ENCODE measurements at places on chromosomes 11 and 22.

- no peak overlapping the region for H3K4me3 ChIP-seq
- no peaks in the 10 kb centered on the region for H3K36me3 ChIP-seq
- H3K4me1 ChIP-seq = no peaks in the 10 kb centered on the region
- H3K27ac ChIP-seq = no peak overlapping the region
These were observed 137.1 kb downstream of the CSNK2A3 start for GRCh38 chr11:11215944-11216343.

GRCh38 chr11:118054712-118055640 lies 21.9 kb upstream of the TMPRSS4 start:
- H3K27ac ChIP-seq = no peak overlapping the region
- no peak overlapping the region for H3K4me3 ChIP-seq

DNA sequence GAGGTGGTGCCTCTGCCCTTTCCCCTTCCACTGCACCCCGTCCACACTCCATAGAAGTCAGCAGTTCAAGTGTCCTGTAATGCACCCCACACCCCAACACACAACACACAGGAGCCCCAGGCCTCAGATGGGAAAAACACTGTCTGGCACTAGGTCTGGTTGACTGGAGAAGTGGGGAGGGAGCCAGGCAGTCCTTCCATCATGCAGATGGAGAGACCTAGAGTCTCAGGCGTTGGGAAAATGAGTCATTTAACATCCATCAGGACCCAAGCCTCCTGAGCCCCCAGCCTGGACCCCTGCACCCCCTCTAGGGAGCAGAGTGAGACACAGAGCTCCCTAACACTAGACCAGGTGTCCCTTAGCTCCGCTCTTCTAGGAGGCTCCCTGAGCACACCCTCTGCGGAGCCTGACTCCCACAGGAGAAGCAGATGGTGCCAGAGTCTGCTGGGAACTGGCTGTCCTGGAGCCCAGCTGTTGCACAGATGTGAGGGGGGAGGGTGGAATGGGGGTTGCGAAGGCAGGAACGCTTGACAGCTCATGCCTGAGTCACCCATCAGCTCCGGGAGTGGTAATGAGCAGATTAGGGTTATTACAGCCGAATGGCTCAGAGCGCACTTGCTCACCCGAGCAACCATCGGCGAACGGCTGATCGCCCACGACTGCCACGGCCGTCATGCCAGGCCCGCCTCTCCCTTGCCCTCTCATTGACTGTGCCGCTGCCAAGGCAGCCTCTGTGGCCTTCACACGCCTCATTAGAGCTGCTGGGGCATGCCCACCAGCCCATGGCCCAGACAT lies 22.1 kb upstream of the SYT7 start:
- no peaks in the 10 kb centered on the region for H3K36me3 ChIP-seq
- peaks cover 50% of the 10 kb centered on the region for H3K27me3 ChIP-seq
- H3K4me1 ChIP-seq = peaks cover 21% of the 10 kb centered on the region
- DNase-seq = peak; percentile 79

DNA sequence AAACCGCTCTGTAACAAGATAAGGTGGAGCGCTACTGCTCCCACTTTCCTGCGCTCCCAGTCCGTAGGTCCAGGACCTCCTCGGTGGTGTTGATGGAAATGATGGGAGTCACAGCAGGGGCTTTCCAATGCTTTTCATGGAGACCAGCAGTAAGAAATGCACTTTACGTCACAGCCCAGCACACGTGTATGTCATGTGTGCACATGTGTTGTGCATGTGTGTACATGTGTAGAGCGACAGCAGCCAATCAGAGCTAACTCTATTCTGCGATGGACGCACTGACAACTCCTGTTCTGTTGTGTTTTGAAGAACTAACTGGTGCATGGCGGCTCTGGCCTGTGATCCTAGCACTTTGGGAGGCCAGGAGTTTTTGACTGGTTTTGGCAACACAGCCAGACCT lies 1.2 kb downstream of the CHID1 start:
- no peak overlapping the region for H3K4me3 ChIP-seq
- H3K36me3 ChIP-seq = peaks cover 4% of the 10 kb centered on the region
- H3K4me1 ChIP-seq = peaks cover 24% of the 10 kb centered on the region
- no peak overlapping the region for H3K27ac ChIP-seq
- no peaks in the 10 kb centered on the region for H3K27me3 ChIP-seq

DNA sequence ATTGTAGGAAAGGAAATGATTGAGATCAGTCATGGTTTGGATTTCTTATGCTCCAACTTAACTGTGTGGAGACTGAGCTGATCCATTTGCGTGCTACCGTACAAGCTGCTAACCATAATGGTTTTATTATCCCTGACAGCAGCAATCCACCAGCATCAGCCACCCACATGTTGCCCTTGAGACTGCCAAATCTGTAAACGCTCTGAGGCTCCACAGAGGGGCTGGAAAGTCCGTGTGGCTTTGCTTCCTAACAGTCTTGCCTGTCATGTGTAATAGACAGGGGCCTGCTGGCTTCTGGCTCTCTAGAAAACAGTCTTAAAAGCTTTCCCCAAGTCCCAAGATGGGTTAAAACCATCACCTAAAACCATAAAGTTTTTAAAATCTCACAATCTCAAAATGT lies 30.1 kb downstream of the ATG16L2 start:
- no peak for DNase-seq
- H3K4me3 ChIP-seq = no peak overlapping the region
- H3K4me1 ChIP-seq = peaks cover 25% of the 10 kb centered on the region

DNA sequence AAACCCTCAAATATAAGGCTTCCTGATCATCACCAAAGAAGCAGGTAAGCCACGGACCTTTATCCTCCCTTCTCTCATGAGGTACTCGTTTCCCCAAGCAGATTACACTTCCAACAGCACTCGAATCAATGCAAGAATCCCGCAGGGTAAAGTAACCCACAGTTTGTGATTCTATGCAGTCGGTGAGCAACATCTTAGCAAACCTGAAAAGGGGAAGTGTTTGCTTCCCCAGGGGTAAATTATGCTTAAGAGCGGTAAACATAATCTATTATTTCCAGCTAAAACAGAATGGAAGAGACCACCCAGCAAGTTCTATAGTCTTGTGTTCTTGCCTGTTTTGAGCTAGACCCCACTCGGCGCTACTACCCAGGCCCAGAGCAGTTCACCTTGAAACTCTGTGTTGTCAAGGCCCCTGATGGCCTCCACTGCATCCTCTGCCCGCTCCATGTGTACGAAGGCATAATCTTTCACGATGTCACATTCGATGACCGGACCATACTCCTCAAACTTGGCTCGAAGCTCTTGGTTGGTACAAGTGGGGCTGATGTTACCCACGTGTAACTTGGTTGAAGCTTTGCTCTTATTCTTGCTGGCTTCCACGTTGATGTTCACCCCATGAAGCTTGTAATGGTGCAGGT lies 1.3 kb downstream of the RBM4B start:
- peak overlapping the region; percentile 63 for H3K4me3 ChIP-seq
- DNase-seq = peak; percentile 35
- no peaks in the 10 kb centered on the region for H3K27me3 ChIP-seq
- peaks cover 37% of the 10 kb centered on the region for H3K4me1 ChIP-seq
- H3K27ac ChIP-seq = no peak overlapping the region

GRCh38 chr11:124518989-124519451 lies 24.4 kb downstream of the OR8B12 start:
- H3K36me3 ChIP-seq = no peaks in the 10 kb centered on the region
- no peaks in the 10 kb centered on the region for H3K27me3 ChIP-seq
- no peak overlapping the region for H3K4me3 ChIP-seq
- DNase-seq = no peak

- peaks cover 28% of the 10 kb centered on the region for H3K36me3 ChIP-seq
- DNase-seq = no peak
- H3K27me3 ChIP-seq = no peaks in the 10 kb centered on the region
- H3K4me1 ChIP-seq = peaks cover 76% of the 10 kb centered on the region
- peak overlapping the region; percentile 98 for H3K27ac ChIP-seq
- peak overlapping the region; percentile 44 for H3K4me3 ChIP-seq
These were observed 115.7 kb upstream of the NNMT start for GRCh38 chr11:114180301-114181055.

GRCh38 chr11:10087186-10087922 lies 206.7 kb downstream of the SBF2 start:
- peaks cover 3% of the 10 kb centered on the region for H3K4me1 ChIP-seq
- DNase-seq = no peak
- no peaks in the 10 kb centered on the region for H3K27me3 ChIP-seq
- no peaks in the 10 kb centered on the region for H3K36me3 ChIP-seq
- H3K4me3 ChIP-seq = no peak overlapping the region

DNA sequence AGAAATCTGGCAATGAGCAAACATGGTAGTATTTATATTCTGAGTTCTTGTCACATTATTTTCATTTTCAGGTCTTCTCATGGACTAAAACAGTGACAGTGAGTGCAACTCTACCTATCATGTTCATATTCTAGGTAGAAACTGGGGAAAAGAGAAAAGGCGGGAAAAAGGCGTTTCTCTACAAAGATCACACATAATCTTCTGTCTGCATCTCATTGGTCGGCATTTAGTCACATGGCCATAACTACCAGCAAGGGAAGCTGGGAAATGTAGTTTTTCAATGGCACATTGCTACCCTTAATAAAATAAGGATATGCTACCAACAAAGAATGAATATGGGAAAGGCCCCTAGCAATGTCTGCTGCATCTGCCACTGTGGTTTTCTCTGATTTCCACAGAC lies 57.6 kb upstream of the B3GAT1 start:
- H3K27ac ChIP-seq = no peak overlapping the region
- no peak overlapping the region for H3K4me3 ChIP-seq
- H3K4me1 ChIP-seq = no peaks in the 10 kb centered on the region

DNA sequence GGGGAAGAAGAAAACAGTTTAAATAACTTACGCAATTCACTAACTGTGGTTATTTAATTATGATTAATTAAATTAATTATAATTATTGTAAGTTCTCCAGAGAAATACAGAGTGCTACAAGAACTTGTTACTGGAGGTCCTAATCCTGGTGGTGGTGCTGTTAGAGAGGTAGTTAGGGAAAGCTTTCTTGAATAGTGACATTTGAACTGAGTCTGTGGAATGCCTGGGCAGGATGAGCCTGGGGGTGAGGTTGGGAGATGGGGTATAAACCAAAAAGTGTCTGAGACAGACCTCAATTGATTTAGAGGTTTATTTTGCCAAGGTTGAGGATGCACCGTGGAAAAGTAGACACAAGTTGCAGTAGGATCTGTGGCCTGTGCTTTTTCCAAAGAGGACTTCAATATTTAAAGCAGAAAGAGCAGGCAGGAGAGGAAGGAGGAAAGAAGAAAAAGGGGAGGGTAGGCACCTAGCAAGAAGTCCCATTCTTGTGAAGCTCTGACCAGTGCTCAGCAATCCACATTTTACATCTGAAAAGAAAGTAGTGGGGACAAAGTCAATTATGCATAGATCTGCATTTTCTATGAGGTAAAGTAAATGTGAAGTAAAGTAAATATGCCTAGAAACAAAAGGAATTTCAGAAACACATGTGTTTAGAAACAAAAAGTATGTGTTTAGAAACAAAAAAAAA lies 4.4 kb upstream of the ZNF202 start:
- no peak overlapping the region for H3K27ac ChIP-seq
- no peak overlapping the region for H3K4me3 ChIP-seq
- DNase-seq = no peak
- peaks cover 8% of the 10 kb centered on the region for H3K4me1 ChIP-seq

DNA sequence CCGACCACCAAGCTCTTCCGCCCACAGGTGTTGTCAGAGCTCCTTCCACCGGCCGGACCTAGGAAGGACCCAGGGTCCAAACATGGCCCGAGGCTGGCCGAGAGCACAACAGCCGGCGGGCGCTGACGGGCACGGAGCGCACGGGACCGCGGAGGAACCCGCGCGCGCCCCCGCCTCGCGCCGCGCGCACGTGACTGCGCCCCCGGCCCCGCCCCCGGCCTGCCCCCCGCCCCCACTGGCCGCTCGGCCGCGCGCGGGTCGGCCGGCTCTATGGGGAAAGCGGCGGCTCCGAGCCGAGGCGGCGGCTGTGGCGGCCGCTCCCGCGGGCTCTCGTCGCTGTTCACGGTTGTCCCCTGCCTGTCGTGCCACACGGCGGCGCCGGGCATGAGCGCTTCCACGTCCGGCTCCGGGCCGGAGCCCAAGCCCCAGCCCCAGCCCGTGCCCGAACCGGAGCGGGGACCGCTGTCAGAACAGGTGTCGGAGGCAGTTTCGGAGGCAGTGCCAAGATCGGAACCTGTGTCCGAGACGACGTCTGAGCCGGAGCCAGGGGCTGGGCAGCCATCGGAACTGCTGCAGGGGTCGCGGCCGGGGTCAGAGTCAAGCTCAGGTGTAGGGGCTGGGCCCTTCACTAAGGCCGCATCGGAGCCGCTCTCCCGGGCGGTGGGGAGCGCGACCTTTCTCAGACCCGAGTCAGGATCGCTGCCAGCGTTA lies at the start of gene OSBP2:
TSS of gene OSBP2 (plus strand) at position 235 of the 711 bp plus-strand sequence. CDS start at position 271, 36 bp downstream.
- H3K36me3 ChIP-seq = no peaks in the 10 kb centered on the region
- peaks cover 5% of the 10 kb centered on the region for H3K27me3 ChIP-seq
- H3K4me3 ChIP-seq = peak within 1 kb of the TSS; percentile 62
- H3K27ac ChIP-seq = peak within 1 kb of the TSS; percentile 15
- no peak for DNase-seq

- H3K27ac ChIP-seq = peak within 1 kb of the TSS; percentile 96
- H3K27me3 ChIP-seq = no peaks in the 10 kb centered on the region
- H3K36me3 ChIP-seq = peaks cover 26% of the 10 kb centered on the region
- peaks cover 35% of the 10 kb centered on the region for H3K4me1 ChIP-seq
- peak within 1 kb of the TSS; percentile 95 for H3K4me3 ChIP-seq
- DNase-seq = no peak
These were observed at the start of gene MORC2 for GRCh38 chr22:30968015-30968923. MORC2 (minus strand) TSS chr22:30968774; CDS start chr22:30967889, 885 bp downstream.

GRCh38 chr11:117686711-117687110 lies 110.3 kb downstream of the DSCAML1 start:
- H3K36me3 ChIP-seq = no peaks in the 10 kb centered on the region
- no peak for DNase-seq
- H3K27me3 ChIP-seq = peaks cover 8% of the 10 kb centered on the region

GRCh38 chr22:19864538-19865106 lies 9.9 kb upstream of the GNB1L start:
- no peak for DNase-seq
- H3K27ac ChIP-seq = no peak overlapping the region
- H3K36me3 ChIP-seq = no peaks in the 10 kb centered on the region
- H3K4me1 ChIP-seq = no peaks in the 10 kb centered on the region

- DNase-seq = no peak
- no peaks in the 10 kb centered on the region for H3K27me3 ChIP-seq
- H3K4me1 ChIP-seq = no peaks in the 10 kb centered on the region
These were observed 96.2 kb downstream of the PDHX start for GRCh38 chr11:35012467-35013191.

GRCh38 chr11:71998649-71999310 lies at the start of gene IL18BP:
IL18BP (plus strand) TSS chr11:71998909; CDS start chr11:71999985, 1,076 bp downstream.
- H3K27ac ChIP-seq = peak within 1 kb of the TSS; percentile 65
- peak within 1 kb of the TSS; percentile 9 for H3K4me3 ChIP-seq
- no peaks in the 10 kb centered on the region for H3K27me3 ChIP-seq

GRCh38 chr11:78365381-78365792 lies 52.2 kb downstream of the GAB2 start:
- H3K27ac ChIP-seq = no peak overlapping the region
- peaks cover 9% of the 10 kb centered on the region for H3K4me1 ChIP-seq
- no peak for DNase-seq

GRCh38 chr22:46145361-46145851 lies 4.9 kb upstream of the PPARA start:
- no peak for DNase-seq
- no peak overlapping the region for H3K27ac ChIP-seq
- H3K4me1 ChIP-seq = no peaks in the 10 kb centered on the region
- H3K36me3 ChIP-seq = no peaks in the 10 kb centered on the region
- H3K27me3 ChIP-seq = no peaks in the 10 kb centered on the region

GRCh38 chr11:27018902-27019529 lies 21.6 kb upstream of the BBOX1 start:
- no peaks in the 10 kb centered on the region for H3K27me3 ChIP-seq
- H3K27ac ChIP-seq = peak overlapping the region; percentile 13
- H3K4me1 ChIP-seq = no peaks in the 10 kb centered on the region
- no peak overlapping the region for H3K4me3 ChIP-seq
- H3K36me3 ChIP-seq = no peaks in the 10 kb centered on the region
